ENCODE measurements at places on chromosomes 5 and 9.

DNA sequence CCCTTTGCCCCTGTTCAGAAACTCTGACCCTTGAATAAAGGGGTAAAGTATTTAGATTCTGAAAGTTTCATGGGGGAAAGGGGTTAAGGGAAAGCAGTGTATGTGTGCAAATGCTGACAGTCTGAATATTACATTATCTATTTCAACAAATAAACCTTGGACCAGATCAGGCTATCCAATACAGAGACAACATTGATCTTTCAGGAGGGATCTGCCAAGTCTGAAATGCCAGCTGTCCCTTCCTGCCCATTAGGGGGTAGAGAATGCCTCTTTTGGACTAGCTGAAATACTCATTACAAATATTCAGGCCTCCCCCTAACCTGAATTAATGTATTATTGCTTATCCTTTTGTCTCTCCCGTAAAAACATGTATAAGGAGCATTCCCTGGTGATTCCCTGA, 219.5 kb downstream of the NR3C1 start:
- DNase-seq, result no peak

GRCh38 chr5:3729631-3730030, 134.0 kb downstream of the IRX1 start:
- no peak for DNase-seq

GRCh38 chr5:62197697-62198096, 108.3 kb upstream of the KIF2A start:
- DNase-seq, result no peak

DNA sequence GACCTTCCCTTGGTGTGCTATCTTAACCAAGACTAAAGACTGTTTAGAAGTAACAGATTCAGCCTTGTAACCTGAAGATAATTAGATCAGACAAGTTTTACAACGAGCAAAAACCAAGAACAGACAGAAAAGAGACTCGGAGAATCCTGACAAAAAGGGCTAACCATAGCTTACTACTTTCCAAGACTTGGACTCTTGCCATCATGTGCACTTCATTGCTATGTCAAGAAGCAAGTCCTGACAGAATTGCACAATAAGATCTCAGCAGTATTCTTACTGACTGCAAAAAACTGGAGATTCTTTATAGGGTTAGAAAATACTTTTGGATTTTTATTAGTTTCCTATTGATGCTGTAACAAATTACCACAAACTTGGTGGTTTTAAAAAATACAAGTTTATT, 1539.0 kb upstream of the NUDT12 start:
- no peak for DNase-seq

DNA sequence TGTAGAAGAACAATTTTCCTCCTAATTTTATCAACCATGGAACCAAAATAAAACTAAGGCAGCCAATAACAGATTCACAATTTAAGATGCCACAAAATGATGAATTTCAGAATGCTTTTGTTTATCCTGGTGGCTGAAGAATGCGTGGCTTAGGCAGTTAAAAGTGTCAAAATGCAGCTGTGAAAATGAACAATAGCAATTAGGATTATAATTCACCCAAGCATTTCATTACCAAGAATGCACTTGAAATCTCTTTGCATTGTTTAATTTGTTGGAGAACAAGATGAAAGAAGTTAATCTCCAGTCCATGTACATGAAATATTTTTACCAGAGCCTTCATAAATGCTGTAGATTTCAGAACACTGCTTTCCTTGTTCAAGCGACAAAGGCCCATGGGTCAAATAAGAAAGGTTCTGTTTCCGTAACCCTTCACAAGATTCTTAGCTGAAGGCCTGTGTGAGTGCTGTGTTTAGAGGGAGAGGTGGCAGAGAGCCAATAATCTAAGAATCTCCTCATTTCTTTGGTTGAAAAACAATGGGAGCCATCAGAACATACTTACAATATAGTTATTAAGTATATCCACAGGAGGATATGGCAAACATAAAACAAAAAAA, 39.3 kb downstream of the CLINT1 start:
- no peak for DNase-seq

GRCh38 chr5:134073404-134073803, 41.1 kb upstream of the TCF7 start:
- peak; percentile 30 for DNase-seq

Measured in CD4-positive, alpha-beta T cell treated with Interleukin-15 for 4 hours (primary cell).